ENCODE measurements at places on chromosomes 7 and 10.

GRCh38 chr7:2819954-2820397, 24.1 kb downstream of the GNA12 start:
- no peak for DNase-seq

DNA sequence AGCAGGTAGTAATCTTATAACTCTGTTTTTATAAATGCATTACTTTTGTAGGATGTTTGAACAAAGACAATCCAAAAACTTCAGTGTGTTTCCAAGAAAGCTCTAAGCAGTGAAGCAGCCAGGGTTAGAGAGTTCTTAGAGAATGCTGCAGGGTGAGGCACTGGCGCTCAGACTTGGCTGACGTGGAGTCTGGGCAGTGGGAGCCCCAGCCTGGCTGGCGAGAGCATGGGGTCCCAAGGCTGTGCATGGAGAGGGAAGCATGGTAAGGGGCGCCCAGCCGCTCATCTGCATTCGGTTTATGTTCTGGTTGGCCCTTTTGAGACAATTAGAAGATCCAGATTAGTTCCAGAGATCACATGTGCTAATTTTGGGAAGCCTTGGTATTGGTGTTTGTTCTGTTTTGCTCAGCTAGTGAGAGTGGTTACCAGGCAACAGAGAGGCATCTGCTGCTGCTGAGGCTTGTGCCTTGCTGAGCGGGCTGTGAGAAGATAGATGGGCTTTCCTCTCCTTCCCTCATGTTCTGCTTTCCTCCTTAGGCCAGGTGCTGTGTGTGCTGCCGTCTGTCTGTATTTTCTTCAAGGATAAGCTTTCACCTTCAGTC, 10.3 kb downstream of the SUN1 start:
- no peak for DNase-seq

DNA sequence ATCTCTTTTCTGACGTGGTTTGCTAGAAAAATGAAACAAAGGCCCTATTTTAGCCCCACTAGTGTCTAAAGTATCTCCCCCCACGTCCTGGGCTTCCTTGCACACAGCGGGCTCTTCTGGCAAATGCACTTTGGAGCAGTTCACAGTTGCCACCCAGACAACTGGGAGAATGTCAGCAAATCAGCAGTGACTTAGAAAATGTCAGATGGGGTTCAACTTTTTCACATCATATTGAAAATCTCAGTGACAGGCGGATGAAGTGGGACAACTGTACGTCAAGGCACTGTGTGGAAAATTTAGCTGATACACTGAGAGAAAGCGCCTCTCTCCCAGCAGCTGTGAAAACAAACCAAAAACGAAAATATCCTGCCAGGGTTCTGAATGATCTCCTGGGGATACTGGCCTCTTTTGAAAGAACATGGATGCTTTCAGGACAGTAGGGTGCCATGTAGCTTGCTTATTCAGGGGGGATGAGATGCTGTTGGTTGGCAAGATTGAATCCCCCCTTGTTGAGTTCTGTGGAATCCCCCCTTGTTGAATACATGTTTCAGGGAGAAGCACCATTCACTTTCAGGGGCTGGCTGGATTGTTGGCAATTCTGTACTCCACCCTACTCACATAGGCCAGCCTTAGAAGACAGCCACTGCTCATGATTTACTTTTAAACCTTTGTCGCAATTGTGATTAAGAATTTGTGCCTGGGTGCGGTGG, 372.8 kb upstream of the CELF2 start:
- DNase-seq, result no peak

DNA sequence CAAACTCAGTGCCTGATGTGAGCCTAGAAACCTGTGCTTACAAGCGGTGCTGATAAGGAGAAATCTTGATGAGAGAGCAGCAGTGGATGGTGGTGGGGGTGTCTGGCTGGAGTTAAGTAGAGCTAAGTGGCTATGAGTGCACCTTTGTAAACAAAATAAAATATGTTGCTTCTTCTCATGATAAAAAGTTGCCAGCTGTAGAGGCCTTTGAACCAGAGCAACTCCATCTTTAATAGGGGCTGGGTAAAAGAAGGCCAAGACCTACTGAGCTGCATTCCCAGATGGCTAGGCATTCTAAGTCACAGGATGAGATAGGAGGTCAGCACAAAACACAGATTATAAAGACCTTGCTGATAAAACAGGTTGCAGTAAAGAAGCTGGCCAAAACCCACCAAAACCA, 107.6 kb upstream of the FAM3C start:
- DNase-seq, result no peak

GRCh38 chr10:82551506-82551905, 676.5 kb downstream of the NRG3 start:
- DNase-seq, result no peak

DNA sequence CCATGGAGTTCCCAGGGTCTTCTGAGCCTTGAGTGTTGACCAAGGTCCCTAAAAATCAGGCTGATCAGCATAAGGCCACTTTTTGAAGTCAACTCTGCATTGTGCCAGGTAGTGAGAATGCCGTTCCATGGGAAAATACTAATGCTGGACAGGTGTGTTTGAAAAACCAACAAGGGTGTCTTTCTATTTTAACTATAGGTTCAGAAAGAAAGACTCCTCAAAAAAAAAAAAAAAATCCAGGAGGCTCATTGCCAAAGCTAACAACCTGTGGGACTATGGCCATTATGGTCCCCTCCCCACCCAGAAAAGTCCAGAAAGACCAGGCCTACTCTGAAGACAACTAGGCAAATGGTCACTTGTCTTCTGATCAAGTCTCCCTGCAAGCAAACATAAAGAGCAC, 44.4 kb downstream of the NRAP start:
- DNase-seq, result no peak

Measured in cerebellar nuclear complex (tissue), 1 donor.